Right hindlimb (tissue), 1 donor: ENCODE measurements at places on chromosomes 2 and 18.
A peak's percentile ranks its signal among the peaks of the same experiment; 100 is the strongest.

DNA sequence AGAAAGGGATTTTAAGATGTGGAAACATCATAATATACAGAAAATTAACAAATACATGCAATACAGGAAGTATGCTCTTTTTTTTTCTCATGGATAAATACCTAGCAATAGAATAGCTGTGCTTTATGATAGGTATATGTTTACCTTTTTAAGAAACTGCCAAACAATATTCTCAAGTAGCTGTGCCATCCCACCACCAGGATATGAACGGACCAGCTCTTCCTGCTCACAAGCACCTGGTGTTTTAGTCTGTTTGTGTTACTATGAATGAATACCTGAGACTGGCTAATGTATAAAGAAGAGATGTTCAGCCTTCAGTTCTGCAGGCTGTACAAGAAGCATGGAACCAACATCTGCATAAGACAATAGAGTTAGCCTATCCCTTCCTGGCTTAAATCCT is 19.9 kb upstream of the UGT1A8 start:
- DNase-seq, result no peak

DNA sequence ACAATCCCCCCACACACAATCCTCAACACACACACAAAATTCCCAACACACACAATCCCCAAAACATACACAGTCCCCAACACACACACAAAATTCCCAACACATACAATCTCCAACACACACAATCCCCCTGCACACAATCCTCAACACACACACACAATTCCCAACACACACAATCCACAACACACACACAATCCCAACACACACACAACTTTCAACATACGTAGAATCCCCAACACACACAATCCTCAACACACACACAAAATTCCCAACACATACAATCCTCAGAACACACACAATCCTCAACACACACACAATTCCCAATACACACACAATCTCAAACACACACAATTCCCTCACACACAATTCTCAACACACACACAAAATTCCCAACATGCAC is 2.6 kb upstream of the PDCD1 start:
- no peak for DNase-seq

GRCh38 chr2:71629771-71630453 is 176.6 kb downstream of the DYSF start:
- no peak for DNase-seq

- no peak for DNase-seq
Measured at GRCh38 chr18:49444581-49444980, 15.9 kb downstream of the DYM start.

DNA sequence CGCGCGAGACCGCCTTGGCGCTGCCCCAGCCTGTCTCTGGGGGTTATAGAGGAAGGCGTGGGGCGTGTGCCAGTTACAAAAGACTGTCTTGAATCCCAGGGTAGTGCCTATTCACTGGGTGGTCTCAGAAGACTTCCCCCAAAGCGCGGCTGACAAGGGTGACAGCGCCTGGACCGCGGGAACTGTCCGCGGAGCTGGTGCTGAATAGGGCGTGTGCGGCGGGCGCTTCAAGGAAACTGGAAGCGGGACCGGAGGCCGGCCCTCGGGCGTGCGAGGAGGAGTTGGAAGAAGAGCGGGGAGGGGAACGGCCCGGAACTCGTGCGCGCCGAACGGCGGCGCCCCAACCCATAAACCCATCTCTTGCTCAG is 2.3 kb downstream of the EGR4 start:
- DNase-seq, result peak; percentile 80

GRCh38 chr2:2875831-2876230 is 501.8 kb downstream of the EIPR1 start:
- no peak for DNase-seq

DNA sequence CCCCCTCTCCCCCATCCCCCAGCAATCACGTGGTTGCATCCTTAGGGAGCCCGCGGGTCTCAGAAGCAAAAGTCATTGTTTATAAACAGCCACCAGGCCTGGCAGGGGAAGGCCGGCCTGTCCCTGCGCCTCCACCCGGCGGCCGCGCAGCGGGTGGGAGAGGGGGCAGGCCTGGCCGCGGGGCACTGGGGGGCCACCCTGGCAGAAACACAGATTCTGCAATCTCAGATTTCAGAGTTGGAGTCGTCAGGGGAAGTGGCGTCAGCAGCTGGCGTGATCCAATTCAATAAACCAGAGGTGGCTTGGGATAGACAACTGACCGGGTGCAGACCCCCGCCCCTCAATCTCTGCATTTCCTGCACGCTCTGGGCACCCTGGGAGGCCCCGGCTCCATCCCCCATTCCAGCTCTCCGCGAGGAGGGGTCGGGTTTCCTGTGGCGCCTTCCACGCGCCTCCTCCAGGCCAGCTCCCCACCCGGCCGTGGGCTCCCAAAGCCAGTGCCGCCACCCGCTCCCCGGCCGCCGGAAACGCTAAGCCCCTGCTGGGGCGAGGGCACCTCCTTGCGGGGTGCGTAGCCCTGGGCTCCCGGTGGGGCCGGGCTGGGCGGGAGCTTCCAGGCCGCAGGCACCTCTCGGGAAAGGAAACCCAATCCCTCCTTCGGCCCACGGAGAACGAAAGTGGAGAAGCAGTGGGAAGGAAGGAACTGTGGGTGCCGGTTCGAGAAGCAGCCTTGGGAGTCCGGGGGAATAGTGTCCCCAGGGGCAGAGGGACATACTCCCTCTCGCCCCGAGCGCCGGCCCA is 1.1 kb downstream of the BIN1 start:
- DNase-seq, result peak; percentile 74

GRCh38 chr18:48962252-48962993 is 11.7 kb upstream of the SMAD7 start:
- no peak for DNase-seq

DNA sequence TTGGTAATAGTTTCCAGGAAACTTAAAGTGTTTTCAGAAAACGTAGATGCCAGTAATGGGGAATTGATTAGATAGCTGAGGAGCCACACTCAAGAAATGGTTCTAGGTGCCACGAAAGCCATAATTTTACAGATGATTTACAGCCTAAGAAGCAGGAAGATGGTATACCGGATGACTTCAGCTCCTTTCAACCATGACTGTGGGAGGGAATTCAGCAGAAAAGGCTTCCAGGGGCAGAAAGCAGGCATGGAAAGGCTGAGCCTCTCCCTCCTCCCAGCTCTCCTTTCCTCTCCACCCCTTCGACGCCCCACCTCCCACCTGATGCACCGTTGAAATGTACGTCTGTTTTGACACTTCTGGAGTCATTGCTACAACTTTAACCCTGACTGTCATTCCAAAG is 68.6 kb upstream of the SMIM21 start:
- DNase-seq, result no peak

DNA sequence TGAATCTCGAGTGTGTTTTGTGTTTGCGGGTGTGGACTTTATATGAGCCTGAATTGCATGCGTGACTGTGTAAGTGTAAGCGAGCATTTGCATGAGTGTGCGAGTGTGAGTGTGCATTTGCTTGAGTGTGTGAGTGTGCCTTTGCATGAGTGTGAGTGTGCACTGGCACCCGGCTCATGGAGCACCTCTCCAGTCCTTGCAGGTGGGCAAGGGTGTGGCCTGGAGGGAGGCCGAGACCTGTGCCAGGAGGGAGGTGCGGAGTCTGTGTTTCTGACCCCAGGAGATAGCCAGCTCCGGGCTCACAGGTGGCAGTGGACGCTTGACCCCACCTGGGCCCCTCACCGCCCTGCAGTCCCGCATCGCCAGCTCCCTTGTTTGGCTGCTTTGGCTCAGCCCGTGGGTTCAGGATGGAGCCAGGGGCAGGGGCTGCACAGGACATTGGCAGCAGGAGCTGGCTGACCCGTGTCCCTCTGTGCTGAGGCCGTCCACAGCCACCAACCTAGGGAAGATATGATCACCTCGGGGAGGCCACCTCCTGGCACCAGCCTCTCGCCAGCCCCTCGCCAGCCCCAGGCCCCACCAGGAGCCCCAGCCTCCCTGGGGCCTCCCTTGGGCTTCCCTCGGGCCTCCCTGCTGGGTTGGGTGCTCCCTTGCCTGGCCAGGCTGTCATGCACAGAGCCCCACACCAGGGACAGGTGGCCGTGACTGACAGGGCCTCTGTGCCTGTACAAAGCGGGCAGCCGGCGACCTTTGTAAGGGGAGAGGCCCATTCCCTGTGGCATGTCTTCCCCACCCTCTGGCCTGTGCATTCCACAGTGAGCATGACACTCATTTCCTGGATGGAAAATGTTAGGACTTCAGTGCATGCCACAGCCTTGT is 81.6 kb downstream of the PTGR3 start:
- DNase-seq, result peak; percentile 66
